ENCODE measurements at places on chromosomes 11 and 22.

DNA sequence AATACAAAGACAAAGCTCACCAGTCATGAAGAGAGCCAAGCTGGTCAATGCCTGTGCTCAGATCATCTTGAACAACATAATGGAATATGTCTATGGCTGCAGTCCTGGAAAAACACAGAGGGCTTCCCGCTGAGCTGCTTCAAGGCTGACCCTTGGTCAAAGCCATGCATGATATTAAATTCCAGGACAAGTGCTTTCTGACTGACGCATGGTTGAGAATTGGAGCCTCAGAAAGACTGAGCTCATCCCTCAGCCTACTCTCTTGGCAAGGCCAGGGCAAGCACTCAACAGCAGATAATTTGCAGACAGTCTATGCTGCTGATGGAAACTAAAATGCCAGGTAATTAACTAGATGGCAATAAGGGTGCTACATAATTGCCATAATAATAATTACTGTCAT, 89.2 kb downstream of the GALNT18 start:
- DNase-seq: no peak

GRCh38 chr11:73453562-73453961, 77.4 kb downstream of the RELT start:
- no peak for DNase-seq

GRCh38 chr11:16097543-16097942, 258.8 kb downstream of the SOX6 start:
- no peak for DNase-seq

DNA sequence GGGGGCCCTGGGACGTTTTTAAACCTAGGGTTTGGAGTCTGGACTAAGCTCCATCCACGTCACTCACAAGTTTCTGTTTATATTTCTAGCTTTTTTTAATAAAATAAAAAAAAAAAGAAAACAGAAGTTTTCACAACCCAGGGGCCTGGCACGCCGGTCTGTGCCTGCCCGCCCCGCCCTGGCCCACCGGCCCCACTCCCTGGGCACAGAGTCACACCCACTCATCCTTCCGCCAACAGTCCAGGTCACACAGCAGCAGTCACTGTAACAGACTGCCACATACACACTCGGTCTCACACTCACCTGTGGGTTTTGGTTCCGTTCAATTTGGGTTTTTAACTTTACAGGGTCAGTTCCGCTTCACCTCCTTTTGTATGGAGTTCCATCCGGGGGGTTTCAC, 5.3 kb upstream of the ACR start:
- no peak for DNase-seq

DNA sequence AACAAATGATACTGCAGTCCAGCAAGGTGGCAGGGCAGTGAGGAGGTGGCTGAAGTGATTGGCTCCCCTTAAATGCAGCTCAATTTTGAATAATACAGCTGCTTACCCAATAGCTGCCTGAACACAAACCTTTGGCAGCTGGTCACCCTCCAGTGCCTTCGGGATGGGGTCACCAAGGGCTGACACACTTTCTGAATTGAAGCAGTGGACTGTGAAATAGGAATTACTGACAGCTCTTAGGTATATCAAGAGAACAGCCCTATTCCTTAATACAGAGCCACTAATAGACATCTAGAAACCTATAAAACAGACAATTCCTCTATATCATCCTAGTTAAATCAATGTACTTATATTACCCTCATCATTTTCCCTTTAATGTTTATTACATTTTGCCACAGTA, 474.2 kb upstream of the KIRREL3 start:
- no peak for DNase-seq

DNA sequence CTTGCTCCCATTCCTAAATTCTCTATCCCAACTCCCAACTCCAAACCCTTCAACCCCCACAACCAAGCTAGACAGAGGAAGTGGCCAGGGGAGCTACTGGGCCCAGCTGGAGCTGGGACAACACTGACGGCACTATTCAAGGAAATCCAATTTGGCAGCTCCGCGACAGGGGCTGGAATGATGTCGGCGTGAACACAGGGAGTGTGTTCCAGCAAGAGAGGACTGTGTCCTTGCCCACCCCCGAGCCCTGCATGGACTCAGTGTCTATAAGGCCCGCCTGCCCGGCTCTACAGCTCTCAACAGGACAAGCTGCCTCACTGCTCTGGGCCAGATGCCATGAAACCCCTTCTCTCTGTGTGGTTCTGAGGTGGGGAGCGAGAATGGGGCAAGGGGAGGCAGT, 11.3 kb downstream of the PCSK7 start:
- DNase-seq: no peak

DNA sequence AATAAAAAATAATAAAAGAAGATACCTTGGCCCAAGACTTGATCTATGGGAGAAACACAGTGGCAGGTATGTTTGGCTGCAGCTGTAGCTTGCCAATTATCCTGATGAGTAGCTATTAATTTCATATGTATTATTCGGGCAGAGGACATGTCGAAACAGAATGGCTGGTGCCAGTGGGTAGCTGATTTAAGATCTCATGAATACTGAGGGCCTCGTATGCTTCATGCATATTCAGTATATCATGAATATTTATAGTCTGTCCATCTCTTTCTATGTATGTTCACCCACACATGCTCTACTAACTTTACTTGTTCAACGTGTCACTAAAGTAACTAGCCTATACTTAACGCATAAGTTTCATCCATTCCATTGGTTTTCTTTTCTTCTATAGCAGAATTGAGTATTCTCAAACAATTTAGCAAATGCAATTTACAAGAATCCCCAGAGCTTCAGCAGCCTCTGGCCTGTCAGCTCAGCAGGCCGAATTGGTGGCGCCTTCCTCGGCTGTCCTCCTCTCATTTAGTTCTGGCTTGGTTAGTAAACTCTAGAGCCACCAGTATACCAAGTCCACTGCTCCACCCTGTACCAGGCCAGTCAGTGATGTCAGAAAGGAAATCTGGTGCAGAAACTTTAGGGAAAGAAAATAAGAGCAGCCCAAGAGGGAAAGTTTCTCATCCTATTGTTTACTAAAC, 17.9 kb downstream of the ART5 start:
- DNase-seq: no peak

DNA sequence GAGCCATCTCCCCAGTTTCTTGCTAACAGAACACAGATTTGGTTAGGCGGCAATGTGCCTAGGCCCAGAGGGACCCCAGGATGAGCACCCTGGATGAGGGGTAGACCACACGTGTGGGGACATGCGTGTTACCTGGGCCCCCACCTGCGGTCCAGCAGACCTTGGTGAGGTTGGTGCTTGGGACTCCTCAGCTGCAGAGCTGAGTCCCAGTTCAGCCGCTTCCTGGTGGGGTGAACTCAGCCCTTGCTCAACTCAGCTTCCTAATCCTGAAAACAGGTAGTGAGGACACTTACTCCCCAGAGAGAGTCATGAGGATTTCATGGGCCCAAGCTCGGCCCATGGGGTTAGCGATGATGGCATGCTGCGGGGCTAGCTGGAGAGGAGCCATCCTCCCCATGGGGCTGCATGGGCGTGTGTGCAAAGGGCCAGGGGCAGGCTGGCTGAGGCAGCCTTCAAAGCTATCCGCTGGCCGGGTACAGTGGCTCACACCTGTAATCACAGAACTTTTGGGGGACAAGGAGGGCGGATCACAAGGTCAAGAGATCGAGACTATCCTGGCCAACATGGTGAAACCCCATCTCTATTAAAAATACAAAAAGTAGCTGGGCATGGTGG, 46.9 kb upstream of the SHISAL1 start:
- DNase-seq: no peak

GRCh38 chr11:121063728-121064127, 37.3 kb upstream of the TECTA start:
- DNase-seq: peak; percentile 22

- DNase-seq: no peak
Measured at GRCh38 chr22:33110562-33111163, 52.5 kb upstream of the SYN3 start.

Data from T47D (cell line).